ENCODE measurements at places on chromosomes 2 and 18.

DNA sequence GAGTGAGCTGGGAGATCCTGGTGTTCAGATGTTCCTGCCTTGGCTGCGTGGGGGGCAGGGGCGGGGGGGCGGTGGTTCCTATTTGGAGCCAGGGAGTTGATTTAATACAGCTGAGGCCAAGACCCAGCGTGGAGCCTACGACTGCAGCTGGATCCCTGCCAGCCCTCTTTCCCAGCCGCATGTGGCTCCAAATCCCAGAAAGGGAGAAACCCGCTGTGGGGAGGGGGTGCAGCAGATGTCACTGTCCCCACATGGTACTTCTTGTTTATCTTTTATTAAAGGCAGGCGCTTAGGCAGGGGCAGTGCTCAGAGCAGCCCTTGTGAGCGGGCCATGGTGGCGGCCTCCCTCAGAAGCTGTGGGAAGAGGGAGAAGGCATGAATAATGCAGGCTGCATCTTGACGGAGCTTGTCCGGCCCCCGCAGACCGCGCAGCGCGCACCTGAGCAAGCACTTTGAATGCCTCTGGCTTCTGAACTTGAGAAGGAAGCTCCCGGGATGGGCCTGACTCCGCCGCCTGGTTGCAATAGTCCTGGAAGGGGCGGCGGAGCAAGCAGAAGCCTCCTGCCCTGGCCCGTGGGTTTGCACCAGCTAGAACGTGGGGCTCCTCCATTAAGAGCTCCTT lies 112.1 kb downstream of the GLI2 start:
- DNase-seq: no peak

DNA sequence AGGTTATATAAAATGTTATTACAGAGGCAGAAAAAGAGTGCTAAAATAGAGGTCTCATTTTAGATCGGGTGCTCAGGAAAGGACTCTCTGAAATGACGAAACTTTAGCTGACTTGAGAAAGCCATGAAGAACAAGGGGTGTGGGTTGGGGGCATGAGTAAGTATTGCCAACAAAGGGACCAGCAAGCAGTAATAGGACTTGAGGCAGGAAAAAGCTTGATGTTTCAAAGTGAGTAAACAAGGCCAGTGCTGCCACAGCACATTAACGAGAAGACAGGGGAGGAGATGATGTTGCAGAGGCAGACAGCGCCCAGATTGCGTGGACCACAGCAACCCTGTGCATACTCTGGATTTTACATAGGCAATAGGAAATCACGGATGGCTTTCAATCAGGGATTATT lies 318.8 kb downstream of the ZEB2 start:
- no peak for DNase-seq

DNA sequence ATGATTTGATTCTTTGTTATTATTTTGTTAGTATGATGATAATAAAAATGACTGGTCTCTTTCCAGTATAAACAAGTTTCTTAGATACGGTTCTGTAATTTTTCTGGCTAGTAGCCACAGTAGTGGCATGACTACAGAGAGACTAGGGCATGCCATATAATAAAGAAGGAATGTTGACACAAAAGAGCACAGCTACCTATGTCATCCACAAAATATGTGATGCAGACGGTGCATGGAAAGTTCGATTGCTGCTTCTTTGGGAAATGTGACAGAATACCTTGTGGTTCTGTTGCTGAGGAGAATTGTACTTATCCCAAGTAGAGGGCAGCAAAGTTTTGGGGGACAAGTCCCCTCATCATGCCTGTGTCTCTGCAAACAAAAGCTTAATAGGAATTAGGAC lies 26.1 kb upstream of the SETBP1 start:
- no peak for DNase-seq

DNA sequence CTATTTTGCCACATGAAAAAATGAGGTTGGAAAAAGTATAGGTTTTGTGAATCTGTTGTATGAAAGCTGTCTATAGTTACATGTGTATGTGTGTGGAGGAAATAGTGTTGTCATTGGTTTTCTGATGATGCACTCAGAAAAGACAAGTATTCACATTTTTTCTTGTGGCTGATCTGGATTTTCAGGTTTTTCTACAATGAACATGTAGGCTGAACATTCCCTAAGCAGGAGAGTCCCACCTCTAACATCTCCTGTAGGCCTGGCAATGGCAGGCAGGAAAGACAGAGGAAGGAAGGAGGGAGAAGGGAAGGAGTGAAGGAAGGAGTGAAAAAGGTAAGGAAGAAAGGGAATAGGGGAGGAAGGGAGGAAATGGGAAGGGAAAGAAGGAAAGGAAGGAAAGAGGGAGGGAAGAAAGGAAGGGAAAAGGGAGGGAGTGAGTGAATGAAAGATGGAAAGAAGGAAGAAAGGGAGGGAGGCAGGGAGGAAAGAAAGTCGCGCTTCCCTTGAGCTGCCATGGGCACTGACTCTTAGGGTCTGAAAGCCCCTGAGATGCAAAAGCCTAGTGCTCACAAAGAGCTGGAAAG lies 495 bp upstream of the IL36RN start:
- DNase-seq: no peak

DNA sequence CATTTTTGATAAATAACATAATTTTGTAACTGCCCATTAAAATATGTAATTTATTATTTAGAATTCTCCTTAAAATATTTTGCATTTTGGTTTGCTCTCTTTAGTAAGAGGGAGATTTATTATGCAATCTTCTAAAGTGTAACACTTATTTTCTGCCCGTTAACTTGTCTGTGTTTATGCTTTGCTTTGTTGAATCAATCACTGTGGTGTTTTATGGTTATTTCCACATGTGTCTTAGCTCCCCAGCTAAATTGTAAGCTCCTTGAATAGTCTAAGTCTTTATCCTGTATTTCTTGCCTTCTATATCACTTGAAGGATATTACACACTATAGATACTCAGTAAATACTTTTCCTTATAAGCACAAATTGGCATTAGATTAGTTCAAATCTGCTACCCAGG lies 166.6 kb upstream of the SPRED2 start:
- DNase-seq: no peak

DNA sequence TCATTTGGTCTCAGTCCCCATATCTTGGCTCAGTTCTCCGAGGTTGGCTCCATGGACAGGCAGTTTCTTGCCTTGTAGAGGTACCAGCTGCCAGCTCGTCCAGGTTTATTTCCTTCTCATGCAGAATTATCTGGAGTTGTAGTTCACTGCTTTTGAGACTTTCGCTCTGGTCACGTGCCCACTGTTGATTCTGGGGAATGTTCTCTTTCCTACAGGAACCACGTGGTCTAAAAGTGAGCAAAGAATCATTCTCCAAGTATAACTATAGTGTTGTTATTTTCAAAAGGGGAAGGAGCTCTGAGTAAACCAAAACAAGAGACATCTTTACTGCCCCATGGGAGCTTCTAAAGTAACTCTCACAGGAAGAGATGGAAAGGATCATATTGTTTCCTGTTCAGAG lies 41.2 kb upstream of the RAB27B start:
- no peak for DNase-seq

DNA sequence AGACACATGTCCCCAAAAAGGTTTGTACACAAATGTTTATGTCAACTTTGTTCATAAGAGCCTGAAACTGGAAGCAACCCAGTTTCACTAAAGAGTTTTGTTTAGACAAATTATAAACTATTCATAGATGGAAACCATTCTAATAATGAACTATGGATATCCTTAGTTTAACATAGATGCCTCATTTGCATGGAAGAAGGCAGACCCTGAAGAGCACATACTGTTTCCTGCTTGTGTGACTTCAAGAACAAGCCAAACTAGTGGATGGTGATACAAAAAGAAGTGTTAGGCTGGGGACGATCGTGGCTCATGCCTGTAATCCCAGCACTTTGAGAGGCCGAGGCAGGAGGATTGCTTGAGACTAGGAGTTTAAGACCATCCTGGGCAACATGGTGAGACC lies 48.1 kb downstream of the ACOXL start:
- no peak for DNase-seq

DNA sequence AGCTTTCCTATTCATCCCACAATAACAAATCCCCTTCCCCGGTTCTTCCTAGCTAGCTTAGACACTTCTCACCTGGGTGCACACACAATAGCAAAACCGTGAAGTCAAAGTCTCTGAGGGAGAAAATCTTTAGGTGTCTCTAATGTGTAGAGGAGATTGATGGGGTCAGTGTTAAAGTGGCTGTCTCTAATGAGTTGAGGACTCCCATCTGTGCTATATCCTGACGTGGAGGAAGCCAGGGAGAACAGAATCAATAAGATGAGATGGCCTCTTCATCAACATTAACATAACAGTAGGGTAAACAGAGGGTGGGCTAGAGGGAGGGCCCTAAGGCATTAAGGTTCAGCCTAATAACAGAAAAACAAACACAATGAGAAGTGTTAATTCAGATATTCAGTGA lies 120.4 kb downstream of the SLC5A7 start:
- no peak for DNase-seq

- DNase-seq: no peak
Measured at GRCh38 chr2:150526827-150527226, 39.4 kb upstream of the RND3 start.

GRCh38 chr2:109137616-109138015 lies 8.6 kb downstream of the SH3RF3 start:
- DNase-seq: no peak

DNA sequence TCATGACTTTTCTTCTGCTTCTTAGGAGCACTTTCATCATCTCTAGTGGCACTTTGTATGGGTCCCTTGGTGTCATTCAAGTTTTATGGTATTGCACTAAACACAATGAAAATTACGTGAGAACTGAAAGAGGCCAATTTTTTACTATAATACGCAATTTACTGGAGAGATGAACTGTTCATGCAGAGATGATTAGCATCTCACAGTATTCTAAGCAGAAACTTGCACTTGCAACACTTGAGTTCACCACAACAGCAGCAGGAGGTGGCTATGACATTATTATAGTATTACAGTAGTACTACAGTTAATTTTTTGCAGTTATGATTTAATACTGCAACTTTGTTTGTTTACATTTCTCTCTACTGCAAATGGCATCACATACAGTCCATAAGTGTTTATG lies 793.1 kb upstream of the CRIM1 start:
- DNase-seq: no peak

DNA sequence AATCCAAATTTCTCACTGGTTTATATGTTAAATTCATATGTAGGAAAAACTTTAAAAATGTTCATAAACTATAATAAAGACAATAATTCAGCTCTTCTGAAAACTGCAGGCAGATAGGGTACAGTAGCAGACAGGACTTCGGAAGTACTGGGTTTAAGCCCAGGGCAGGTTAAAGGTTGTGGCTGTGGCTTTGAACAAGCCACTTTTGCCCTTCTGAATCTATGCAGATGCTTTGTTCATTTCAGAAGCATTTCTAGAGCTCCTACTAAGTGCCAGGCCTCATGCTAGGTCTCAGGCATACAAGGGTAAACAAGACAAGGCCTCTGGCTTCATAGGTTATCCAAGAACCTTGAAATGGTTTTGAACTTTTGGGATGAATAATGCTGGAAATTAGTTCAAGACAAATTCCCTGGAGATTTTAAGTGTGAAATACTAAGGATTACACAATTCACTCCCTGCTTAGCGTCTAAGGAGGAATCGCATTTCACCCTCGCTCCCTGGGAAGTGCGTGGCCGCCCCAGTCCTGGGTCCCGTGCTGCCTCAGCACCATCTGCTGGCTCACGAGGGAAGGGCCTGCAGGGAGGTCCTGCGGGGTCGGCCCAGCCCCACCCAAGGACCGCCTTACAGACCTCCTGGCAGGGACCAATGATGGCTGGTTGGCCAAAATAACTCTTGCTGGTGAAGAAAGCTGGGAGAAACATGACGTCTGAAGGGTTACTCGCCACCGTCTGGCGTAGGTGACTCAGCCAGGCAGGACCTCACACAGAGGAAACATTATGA lies 67.7 kb upstream of the L3MBTL4 start:
- peak; percentile 69 for DNase-seq

DNA sequence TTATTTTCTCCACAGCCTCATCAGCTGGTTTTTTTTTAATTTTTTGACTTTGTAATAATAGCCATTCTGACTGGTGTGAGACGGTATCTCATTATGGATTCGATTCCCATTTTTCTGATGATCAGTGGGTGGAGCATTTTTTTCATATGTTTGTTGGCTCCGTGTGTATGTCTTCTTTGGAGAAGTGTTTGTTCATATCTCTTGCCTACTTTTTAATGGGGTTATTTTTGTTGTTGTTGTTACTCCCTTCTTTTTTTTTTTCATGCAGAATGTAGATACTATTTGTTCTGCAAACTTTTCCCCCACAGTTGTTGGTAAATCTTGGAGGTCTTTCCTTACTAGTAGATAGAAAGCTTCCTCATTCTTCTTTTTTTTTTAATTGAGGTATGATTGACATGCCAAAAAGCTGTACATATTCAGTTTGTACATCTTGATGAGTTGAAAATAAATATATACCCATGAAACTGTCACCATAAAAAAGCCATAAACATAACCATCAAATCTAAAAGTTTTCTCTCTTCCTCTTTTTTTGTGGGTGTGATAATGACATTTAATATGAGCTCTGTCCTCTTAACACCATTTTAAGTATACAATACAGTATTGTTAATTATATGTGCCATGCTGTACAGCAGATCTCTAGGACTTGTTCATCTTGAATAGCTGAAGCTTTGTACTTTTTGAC lies 21.8 kb upstream of the NT5DC4 start:
- DNase-seq: no peak

GRCh38 chr2:160491911-160492371 lies 1.7 kb downstream of the RBMS1 start:
- DNase-seq: no peak

- peak; percentile 71 for DNase-seq
Measured at GRCh38 chr18:63342206-63342605, 22.6 kb upstream of the BCL2 start.

- no peak for DNase-seq
Measured at GRCh38 chr2:286774-287392, 1.0 kb downstream of the ALKAL2 start.

DNA sequence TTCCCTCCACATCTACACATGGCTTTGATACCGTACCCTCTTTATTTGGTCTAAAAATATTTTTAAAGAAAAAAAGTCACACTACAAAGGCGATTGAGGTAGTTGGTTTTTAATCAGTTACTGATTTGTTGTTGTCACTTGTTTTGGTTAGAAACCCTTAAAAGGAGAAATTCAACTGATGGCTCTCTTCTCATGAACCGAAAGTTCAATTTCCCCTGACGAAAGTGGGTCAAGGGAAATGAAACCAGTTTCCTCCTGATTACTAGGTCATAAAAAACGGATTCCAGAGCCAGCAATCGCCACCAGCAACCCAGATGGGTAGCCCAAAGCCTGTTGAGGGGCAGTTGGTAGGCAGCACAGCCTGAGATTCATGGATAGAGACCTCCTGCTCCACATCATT lies 63.2 kb downstream of the DLGAP1 start:
- DNase-seq: no peak

GRCh38 chr2:33782395-33783230 lies 183.5 kb upstream of the FAM98A start:
- DNase-seq: no peak

GRCh38 chr18:27564066-27564465 lies 379.0 kb upstream of the CHST9 start:
- no peak for DNase-seq

DNA sequence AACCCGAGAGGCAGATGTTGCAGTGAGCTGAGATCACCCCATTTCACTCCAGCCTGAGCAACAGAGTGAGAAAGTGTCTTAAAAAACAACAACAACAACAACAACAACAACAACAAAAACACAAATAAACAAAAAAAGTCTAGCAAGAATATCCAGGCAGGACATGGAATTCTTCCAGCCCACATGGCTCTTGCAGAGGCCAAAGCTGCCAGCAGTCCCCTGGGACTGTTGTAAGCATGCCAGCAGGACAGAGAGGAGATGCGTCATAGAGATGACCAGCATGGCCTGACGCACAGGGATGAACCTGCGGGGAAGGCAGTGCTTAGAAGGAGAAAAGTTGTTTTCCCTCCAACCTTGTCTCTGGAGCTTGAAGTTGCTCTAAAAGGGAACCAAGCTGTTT lies 182.3 kb upstream of the PGAP1 start:
- no peak for DNase-seq

- peak; percentile 88 for DNase-seq
Measured at GRCh38 chr18:3604498-3605408, 154.8 kb downstream of the TGIF1 start.
